ENCODE measurements at places on chromosomes 2 and 18.

DNA sequence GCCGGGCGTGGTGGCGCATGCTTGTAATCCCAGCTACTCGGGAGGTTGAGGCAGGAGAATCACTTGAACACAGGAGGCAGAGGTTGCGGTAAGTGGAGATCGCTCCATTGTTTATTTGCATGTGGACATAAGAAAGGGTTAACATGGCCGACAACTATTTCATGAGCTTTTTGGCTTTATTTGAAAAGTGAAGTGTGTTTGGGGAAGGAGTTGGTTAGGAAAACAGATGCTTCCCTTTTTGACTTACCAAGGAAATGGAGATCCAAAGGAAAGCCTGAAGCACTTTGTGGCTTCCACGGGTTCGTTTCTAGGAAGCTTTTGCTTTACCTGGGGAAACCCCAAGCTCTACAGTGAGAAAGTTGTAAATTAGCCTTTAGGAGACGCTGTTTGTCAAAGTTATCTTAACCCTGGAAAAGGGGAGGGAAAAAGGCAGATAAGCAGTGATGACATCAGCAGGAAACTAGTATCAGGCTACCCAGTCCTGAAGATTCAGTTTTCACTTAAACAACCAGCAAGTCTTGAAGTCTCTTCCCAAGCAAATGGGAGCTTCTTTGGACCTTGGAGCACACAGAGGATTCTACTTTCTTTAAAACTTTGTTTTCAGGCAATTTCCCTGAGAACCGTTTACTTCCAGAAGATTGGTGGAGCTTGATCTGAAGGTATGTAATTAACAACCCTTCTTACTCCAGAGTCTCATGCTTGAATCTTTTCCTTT, at the start of gene CASP10:
CASP10 (plus strand) TSS at position 492 of the 715 bp plus-strand sequence. CDS start 2,637 bp downstream, outside the sequence.
- DNase-seq: no peak

- DNase-seq: no peak
Measured at GRCh38 chr2:75403991-75404428, 156.7 kb downstream of the EVA1A start.

GRCh38 chr2:223634238-223634637, 32.1 kb upstream of the SCG2 start:
- DNase-seq: no peak

DNA sequence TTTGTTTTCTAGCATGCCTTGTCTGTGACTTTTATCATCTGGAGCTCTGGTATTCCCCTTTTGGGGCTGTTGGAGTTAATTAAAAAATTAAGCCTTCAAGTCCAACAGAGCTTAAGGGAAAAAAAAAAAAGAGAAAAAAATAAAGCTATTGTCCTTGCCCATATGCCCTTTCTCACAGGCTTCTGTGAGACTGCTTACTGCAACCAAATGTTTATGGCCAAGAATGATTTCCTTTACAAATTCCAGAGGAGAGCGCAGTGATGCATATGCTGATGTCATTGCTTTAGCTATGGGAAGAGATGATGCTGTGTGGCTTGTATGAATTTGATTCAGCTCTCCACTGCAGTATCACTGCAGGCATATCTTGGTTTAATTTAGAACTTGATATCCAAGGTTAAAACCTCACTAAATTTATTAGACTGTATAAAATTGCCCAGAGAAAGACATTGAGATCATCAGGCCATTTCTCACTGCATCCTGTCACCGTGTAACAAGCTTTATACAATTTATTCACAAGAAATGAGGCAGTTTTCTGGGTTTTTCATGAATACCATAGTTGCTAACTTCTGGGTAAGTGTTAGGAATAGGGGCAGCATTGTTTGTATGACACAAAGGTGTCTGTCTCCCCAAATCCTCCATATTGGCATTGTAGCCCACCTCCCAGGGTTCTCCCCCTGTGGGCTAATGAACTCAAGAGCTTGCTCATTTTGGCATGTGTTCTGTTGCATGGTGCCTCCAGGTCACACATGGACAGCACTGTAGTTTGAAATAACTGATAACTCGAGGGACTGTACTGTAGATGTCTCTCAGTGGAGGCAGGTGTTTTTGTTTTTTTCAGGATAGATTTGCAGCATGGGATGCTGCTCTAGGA, 85.0 kb downstream of the TANC1 start:
- no peak for DNase-seq

DNA sequence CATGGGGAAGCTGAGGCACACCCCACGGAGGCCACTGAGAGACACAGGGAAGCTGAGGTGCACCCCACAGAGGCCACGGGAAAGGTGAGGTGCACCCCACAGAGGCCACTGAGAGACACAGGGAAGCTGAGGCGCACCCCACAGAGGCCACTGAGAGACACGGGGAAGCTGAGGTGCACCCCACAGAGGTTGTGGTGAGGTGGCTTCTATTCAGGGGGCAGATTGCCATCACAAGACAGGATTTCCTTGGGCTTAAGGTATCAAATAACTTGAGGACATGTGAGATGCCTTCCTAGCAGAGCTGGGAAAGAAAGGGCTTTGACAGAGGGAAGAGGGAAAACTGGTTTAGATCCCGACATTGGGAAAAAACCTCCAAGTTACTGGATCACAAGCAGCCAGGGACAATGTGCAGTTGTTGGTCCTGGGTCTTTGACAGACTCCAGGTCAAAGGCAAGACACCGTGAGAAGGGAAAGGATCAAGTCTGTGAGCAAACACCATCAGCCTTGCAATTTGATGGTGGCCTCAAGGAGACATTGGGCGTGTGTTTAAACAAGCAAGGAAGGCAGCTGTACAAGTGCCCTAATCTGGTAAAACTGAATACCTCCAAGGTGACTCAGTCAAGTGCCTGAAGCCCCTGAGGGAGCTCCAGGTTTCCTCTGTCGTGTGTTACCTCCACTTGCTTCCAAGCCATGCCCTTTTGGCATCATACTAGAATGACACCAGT, 133.2 kb upstream of the EPAS1 start:
- no peak for DNase-seq

- no peak for DNase-seq
Measured at GRCh38 chr2:240179186-240179815, 38.8 kb upstream of the OTOS start.

- no peak for DNase-seq
Measured at GRCh38 chr2:14324308-14324707, 308.2 kb upstream of the LRATD1 start.

Measured in T-helper 17 cell (primary cell).